ENCODE measurements at places on chromosomes 12 and 14.

DNA sequence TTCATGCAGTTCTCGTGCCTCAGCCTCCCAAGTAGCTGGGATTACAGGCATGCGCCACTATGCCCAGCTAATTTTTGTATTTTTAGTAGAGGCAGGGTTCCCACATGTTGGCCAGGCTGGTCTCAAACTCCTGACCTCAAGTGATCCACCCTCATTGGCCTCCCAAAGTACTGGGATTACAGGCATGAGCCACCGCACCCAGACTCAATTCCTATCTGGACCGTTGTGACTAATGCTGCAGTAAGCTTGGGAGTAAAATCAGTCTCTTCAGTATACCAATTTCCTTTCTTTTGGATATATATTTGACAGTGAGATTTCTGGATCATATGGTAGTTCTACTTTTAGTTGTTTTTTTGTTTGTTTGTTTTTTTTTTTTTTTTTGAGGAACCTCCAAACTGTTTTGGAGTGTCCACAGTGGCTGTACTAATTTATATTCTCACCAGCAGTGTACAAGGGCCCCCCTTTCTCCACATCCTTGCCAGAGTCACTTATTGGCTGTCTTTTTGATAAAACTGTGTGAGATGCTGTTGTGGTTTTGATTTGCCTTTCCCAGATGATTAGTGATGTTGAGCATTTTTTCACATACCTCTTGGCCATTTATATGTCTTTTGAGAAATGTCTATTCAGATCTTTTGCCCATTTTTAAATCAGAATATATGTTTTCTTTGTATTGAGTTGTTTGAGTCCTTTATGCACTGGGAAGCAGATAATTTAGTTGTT is 37.3 kb upstream of the EVL start:
- no peak for DNase-seq

- peak; percentile 32 for DNase-seq
These were observed 23.7 kb downstream of the NCOR2 start for GRCh38 chr12:124543590-124544310.

- no peak for DNase-seq
These were observed 39.1 kb downstream of the PLEKHA5 start for GRCh38 chr12:19168644-19169043.

GRCh38 chr12:6280053-6280469 is 30.4 kb upstream of the PLEKHG6 start:
- no peak for DNase-seq

- DNase-seq = no peak
These were observed 23.4 kb upstream of the TMTC1 start for GRCh38 chr12:29807129-29807528.

DNA sequence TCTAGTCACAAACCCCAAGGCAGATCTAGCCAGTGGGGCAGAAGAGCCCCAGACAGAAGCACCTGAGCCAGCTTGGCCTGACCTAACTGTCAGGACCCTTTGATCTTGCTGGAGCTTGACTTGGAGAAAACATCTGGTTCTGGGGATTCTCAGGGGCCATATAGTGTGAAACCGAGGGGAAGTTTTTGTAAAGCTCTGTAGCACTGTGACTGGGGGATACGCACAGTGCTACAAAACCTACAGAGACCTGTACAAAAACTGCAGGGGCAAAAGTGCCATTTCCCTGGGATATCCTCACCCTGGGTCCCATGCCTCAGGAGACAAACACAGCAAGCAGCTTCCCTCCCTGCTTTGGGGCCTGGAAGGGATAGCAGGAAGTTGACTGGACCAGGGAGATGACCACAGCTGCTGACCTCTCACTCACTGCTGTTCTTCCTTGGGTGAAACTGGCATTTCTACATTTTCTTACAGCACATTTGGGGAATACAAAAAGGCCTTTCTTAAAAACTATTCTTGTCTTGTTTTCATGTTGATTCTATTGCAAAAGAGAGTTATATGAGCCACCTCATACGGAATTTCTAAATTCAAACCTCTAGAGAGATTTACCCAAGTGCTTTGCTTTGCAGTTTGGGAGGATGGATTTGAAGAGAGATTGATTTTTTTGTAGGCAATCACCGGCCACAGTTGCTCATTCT is 140.0 kb downstream of the DAD1 start:
- DNase-seq = no peak

DNA sequence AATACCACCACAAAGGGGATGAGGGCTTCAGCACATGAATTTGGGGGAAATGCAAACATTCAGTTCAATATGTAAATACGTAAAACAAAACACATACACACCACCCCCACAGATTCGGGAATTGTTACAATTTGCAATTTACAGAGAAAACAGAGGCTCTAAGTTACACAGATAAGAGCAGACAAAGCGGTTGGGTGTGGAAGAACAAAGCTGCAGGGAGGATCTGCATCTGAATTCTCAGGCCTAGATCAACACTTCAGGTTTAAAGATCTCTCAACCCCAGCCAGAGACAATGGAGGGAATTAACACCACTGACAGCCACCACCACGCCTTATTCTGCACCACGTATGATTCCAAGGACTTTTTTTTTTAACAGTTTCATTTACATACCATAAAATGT is 375.5 kb downstream of the BCL11B start:
- no peak for DNase-seq

DNA sequence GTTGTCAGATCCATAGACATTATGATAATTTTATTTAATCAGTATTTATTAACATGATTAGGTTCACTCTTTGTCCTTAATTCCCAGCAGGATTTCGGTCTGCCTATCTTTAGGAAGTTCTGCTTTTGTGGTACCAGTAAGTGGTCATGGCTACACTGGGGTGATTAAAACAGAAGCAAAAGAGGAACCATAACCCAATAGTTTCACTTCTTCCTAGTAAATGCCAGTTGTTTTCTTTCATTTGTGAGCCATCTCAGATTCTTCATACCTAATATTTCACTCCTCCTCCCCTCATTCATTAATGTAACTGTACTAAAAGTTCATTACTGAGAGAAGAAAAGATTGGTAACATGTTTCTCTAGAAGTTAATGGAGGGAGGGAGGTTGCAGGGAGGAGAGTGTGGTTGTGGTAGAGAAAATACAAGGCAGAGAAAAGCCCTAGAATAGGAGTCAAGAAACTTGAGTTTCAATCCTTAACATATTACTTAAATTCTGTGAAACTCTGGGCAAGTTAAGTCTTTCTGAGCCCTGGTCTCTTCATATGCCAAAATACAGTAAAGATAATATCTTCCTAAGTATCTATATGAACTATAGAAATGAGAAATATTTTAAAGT is 101.2 kb downstream of the PEBP1 start:
- no peak for DNase-seq

DNA sequence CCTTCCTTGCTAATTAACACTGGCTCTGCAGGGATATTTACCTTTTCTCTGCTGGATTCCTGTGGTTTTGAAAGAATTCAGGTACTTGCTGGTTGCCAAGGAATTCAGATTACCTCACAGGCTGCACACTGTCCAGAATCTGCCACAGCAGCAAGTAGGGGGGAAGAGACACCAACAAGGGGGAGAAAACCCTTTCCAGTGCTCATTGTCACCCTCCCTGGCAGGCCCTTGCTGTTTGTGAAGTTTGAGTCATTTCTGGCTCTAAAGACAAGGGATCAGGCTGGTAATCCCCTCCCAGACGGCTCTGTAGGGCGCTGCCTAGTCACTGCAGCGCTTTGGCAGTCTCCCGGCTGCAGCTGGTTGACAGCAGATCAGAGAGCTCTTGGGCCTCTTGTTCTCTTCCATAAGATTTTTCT is 50.8 kb downstream of the TTLL5 start:
- DNase-seq = peak; percentile 78

DNA sequence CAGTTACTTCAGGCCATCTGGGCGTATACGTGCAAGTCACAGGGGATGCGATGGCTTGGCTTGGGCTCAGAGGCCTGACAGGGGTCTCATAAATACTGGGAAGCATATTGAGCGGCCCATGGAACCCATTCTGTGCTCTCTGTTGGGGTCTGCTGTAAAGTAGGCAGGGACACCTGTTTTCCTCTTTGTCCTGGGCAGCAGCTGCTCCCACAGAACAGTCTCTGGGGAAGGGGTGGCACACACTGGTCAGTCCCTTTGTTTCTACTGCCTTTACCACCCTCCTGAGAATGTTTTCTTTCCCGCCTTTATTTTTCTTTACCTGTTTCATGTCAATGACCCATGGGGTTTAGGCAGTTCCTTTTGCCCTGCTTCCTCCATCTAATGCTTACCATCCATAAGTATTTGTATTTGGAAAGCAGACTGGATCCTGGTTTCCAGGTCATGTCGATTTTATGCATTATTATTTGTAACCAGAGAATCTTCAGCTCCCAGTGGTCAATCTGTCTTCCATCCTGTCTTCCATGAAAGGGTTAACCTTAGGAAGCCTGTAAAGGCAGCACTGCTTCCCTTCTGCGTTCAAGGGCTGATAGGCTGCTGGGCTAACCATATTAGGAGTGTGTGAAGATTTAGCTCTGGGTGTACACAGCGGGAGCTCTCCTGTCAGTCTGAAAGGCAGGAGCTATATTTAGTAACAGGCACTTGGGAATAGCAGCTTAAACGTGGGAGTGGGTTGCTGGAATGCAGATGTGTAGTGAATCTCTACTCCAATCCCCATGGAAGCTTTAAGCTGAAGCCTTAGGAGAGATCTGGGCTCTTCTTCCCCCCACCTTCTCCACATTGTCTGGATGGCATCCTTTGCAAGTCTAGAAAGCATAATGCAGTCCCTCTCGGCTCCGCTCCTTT is 124.0 kb downstream of the DYRK2 start:
- no peak for DNase-seq

- DNase-seq = no peak
These were observed 14.0 kb upstream of the PEX5 start for GRCh38 chr12:7175493-7175892.

- DNase-seq = no peak
These were observed 852.3 kb upstream of the TMEM132C start for GRCh38 chr12:127414636-127415035.

Measured in DMS79 treated with DMSO at 0.1 percent for 48 hours (cell line).